ENCODE measurements at places on chromosomes 11 and 22.

GRCh38 chr22:45544588-45545170 lies 42.0 kb downstream of the FBLN1 start:
- DNase-seq, result no peak

GRCh38 chr11:126808296-126808695 lies 192.3 kb downstream of the KIRREL3 start:
- DNase-seq, result no peak

- no peak for DNase-seq
These were observed 91.9 kb downstream of the CDKN1C start for GRCh38 chr11:2793701-2794045.

DNA sequence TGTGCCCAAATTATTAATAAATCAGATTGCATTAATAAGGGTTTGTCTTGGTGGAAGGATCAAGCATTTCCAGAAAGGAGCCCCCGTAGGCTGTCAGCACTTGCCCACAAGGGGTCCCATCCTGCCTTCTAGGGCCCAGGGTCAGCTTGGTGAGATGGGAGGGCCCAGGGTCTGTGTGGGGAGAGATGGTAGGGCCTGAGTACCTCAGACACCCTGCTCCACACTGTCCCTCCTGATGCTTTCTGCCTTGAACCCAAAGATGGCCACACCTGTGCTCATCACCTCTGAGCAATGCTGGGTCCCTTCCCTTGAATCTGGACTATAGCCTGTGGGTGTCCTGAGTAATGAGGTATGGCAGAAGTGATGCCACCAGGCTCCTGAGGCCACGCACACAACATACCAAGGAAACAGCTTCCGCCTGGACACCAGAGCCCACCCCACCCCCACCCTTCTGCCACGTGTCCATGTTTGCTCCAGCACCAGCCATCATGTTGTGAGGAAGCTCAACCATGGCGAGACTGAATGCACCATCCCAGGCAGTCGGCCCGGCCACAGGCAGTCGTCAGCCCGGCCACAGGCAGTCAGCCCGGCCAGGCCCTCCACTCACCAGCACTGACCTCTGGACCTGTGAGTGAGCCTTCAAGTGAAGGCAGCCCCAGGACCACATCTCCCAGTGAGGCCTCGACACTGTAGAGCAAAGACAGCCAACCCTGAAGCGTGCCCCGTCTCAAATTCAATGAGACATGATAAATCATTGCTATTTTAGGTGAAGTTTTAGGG lies 6.8 kb downstream of the BET1L start:
- DNase-seq, result no peak

- DNase-seq, result no peak
These were observed 494.6 kb downstream of the MIAT start for GRCh38 chr22:27152033-27152432.

GRCh38 chr22:35150183-35151107 lies 84.5 kb downstream of the ISX start:
- peak; percentile 40 for DNase-seq

- no peak for DNase-seq
These were observed 2.4 kb upstream of the SLC15A3 start for GRCh38 chr11:60954421-60954820.

- DNase-seq, result no peak
These were observed 16.6 kb downstream of the ASRGL1 start for GRCh38 chr11:62353841-62354240.

DNA sequence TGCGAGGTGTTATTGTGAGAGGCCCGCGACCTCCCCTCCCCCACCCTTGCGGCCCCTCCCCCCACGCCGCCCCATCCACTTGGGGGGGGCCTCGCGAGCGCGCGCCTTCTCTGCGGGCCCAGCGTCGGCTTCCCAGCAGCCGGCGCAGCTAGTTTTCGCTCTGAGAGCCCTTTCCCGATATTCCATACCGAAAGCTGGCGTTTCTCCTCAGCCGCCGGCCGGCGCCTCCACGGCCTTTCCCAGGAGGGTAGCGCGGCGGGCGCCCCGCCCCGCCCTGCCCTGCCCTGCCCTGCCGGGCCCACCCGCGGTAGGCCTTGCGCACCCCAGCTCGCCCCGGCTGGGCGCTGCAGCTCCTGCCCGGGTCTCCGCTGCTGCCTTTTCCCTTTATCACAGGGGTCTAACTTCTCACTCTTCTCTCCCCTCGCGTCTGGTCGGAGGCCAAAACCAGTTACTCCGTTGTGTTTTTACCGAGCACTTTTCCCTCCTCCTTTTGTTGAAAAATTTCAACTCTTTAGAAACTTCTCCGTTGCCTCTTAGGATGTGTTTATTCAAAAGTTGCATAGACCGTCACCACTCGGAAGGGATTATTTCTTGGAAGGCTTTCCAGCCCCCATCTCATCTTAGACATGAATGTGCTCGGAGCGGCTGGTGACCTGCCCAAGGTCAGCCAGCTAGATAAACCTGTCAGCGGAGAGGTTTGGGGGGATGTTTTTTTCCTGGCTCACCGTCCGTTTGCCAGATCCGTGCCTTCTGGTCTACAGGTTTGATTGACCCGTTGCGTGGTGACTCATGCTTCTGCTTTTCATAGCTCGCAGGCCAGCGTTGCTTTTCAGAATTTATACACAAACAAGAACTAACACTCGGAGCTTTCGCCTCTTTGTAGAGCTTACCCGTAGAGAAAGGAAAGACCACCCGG lies 648 bp downstream of the PAFAH1B2 start:
- DNase-seq, result peak; percentile 18

DNA sequence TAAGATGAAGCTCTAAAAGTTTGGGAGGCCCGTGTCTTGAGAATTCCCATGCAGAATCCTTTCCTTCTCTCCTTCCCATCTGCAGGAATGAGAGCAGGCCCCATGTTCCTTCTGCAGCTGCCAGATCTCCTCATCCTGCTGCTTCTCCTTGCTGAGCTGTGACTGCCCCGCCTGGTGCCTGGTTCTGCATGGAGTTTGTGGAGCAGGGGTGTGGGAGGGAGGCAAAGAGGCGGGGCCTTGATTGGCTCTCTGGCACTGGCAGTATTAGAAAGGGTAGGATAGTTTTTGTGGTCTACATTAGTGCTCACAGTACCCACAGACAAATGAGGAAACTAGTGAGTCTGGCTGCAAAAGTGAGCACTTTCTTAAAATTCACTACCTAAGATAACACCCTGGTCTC lies 91.1 kb upstream of the CLPB start:
- no peak for DNase-seq

DNA sequence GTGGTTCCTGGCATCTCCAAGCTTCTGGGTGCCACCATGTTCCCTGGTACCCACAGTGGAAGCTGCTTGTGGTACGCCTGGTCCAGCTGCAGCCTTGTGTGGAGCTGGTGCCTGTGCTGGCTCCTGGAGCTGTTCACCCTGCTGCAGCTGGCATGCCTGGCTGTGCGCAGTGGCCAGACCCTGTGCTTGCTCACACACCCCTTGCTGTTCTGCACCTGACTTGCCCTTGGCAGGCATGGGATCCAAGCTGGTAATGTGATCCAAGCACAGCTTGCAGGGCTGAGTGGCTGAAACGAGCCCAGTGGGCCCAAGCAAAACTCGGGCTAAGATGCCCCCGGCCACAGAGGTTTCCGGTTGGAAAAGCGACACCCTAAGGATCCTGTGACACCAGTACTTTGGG lies 104.7 kb upstream of the CLMP start:
- no peak for DNase-seq

GRCh38 chr11:64608046-64608445 lies 17.0 kb downstream of the SLC22A12 start:
- no peak for DNase-seq

DNA sequence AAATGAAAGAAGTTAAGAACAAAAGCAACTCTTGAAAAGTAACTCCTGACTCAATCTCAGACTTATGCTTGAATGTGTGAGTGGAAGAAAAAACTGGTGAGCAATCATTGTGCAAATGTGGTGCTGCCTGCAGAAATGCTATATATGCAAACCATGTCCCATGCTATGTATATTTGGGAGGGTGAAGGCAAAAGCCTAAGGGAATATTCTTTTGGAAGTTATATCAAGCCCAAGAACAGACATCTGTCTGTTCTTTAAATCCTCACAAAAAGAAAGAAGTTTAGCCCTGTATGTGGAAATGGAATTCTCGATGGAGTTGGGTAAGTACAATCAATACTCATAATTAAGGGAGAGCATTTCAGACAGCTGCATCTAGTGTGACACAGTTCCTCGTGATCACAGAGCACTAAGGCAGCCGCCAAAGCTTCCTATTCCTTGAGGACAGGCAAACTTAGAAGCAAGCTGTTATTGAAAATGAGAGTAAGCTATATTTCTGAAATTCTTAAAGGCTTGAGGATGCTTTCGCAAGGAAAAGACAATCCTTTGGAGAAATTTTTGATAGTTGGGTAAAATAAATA lies 406.5 kb upstream of the CHORDC1 start:
- DNase-seq, result no peak

DNA sequence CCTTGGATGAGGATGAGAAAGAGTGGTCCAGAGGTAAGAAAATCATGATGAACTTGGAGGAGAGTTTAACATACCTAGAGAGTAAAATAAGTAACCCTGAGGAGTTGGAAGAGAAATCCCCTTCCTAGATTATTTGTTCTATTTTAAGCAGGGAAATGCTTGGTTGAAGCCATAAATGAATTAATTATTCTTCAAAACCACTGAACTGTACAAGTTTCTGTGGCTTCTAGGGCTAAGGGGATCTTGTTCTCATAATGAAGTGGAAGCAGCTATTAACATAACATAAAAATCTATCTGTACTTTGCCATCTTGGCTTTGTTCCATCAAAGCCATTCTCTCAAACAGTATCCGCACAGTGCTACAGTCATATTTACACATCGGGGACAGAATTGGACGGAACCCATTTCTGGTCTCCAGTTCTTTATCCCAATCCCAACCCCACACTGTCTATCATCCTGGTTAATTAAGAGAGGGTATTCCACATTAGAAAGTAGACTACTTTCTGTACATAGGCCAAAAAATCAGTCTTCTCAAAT lies 14.5 kb upstream of the ARHGAP42 start:
- no peak for DNase-seq

GRCh38 chr11:68402355-68403031 lies 58.1 kb upstream of the PPP6R3 start:
- DNase-seq, result no peak

- DNase-seq, result no peak
These were observed 45.2 kb downstream of the LGR4 start for GRCh38 chr11:27427183-27427980.

- DNase-seq, result no peak
These were observed 112.7 kb downstream of the MORC2 start for GRCh38 chr22:30855677-30856518.

DNA sequence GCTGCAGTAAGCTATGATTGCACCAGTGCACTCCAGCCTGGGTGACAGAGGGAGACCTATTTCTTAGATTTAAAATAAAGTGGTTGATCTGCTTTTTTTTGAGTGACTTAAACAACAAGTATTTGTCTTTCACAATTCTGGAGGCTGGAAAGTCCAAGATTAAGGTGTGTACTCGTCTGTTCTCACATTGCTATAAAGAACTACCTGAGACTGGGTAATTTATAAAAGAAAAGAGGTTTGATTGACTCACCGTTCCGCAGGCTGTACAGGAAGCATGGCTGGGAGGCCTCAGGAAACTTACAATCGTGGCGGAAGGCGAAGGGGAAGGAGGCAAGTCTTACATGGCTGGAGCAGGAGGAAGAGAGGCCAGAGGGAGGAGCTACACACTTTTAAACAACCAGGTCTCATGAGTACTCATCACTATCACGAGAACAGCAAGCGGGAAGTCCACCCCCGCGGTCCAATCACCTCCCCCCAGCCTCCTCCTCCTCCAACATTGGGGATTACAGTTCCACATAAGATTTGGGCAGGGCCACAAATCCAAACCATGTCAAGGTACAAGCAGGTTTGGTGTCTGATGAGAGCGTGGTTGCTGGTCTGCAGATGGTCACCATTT lies 19.7 kb upstream of the OSBPL5 start:
- no peak for DNase-seq

GRCh38 chr11:63868399-63869064 lies 29.6 kb downstream of the MARK2 start:
- no peak for DNase-seq

DNA sequence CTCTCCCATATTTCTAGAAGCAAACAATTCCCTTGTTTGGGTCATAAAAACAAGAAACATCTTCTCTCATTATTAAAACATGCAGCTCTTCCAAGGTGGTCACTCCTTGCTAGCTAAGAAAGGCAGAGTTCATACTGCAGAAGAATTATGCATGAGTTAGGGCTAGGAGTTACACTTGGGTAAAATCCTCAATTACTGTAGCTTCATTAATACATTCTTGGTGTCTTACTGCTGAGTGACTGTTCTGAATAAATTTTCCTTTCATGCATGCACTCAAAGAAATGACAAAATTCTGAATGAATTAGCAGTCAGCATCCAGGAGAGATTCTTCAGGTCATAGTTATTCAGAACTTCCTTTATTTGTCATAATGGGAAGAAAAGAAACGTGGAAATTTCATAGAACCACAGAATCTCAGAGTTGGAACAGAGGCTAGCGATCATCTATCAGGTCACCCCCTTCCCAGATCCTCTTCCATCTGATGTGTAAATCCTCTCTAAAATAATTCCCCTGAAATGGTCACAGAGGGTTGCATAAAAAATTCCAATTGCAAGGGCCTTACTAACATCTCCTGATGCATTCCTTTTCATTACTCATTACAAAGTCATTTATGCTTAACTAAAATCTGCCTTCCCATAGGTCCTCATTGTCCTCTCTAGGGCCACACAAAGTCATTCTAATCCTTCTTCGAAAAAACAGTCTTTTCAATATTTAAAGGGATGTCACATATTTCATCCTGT lies 771.5 kb downstream of the DLG2 start:
- DNase-seq, result no peak

DNA sequence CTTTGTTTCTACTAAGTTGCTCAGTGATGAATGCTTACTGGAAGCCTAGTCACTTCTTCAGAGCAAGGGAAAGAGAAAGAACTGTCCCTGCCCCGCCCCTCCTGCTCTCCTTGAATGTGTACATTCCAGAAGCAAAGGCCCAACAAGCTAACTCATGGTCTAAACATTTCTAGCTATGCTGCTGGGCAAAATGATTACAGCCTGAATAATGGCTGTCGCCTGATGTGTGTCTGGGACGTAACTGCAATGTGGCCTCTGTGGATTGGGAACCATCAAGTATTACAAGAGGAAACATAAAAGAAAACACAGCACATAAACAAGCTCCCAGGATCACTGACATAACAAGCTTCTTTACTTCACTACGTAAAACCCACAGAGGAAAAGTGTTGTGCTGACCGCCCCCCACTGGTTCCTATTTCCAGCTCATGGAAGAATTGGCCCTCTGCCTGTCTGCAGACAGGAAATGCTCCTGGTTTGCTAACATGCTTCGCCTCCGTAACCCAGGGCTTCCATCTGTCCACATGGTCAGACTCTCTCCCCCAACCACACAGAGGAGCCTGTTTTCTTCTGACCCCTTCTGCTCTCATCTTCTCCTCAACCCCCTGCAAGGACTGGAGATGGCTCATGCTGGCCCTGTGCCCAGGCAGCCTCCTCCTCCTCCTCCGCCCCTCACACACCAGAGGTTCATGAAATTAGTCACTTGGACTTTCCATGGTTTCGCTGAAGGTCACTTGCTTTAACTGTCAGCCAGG lies 187.2 kb downstream of the MAML2 start:
- DNase-seq, result no peak
